Right ventricle myocardium superior (tissue), 1 donor: ENCODE measurements at places on chromosomes 13 and 19. TPM values are rescaled to one million over a fixed set of nuclear protein-coding genes. Genes with fewer than 3 reads are reported as not detected.

Gene KIR2DL1
- not detected for total RNA-seq

Gene DCT
- 0.22 TPM for total RNA-seq

Gene ELF1
- 33.9 TPM for total RNA-seq

DNA sequence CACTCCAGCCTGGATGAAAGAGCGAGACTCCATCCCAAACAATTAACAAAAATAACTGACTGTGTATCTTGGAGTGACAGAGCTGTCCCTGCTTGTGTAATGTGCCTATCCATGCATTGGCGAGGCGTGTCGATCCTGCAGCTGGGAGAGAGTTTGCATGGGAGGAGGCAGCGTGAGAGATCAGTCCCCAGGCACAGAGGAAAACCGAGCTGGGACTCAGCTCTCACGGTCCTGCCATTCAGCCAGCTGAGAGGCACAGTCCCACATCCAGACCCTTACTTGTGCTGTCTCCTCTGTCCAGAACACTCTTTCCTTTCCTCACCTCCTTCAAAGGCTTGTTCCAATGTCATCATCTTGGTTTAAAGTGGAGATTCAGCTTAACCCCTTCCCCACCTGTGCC, 11.9 kb upstream of the SULT2B1 start:
- DNase-seq = no peak

Gene ZNF792
- total RNA-seq = 3.3 TPM

GRCh38 chr13:25085125-25085742, 10.7 kb upstream of the PABPC3 start:
- DNase-seq = no peak

- no peak for DNase-seq
Measured at GRCh38 chr13:93477238-93477637, 250.6 kb downstream of the GPC6 start.

DNA sequence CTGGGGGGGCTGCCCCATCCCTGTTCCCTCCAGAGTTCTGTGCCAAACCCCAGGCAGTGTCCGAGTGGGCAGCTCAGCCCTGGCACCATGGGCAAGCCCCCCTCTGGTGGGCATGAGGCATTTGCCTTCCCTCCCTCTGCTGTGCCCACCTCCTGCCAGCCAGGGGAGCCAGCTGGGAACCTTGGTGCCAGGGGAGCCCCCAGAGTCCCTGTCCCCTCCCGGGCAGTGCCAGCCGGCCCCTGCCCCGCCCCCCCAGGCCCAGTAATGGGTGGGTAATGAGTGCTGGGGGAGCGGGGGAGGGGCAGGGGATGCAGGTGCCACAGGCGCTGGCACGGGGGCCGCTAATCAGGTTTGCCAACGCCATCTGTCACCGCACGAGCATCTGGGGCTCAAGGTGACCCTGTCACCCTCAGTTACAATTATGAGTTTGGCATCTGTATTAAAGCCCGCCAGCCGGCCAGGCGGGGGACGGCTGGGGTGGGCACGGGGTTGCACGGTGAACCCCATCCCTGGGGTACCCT, 5.9 kb downstream of the DAND5 start:
- no peak for DNase-seq

DNA sequence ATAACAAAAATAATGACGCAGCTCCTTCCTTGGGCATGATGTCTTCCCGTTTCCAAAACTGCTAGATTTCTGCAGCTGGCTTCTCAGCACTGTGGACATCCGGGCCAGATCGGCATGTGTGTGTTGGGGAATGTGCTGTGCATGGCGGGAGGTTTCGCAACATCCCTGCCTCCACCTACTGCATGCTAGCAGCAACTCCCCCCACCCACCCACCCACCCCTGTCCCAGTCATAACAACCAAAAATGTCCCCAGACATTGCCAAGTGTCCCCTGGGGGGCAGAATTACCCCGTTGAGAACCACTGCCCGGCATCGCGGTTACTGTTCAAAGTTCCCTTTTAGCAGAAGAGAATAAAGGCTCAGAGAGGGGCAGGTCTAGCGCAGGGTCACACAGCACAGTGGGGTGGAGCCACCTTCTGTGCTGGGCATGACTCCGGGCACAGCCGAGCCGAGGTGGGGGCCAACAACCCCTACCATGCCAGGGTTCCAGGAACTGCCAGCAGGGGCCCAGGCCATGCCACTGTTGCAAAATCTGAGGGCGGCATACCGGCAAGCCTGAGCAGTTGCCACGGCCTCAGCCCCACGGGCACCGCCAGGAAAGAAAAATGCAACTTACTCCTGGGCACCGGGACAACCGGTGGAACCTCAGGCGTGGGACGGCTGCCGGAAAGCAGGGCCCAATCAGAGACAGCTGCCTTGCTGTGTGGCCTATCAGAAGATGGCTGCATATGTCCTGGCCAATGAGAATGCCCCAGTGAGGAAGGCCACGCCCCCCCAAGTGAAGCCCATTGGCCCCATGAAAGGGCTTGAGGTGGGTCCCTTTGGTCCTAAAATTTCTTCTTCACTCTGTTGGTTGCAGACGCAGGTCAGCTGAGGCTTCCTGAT, 22.5 kb upstream of the NFIC start:
- peak; percentile 91 for DNase-seq

DNA sequence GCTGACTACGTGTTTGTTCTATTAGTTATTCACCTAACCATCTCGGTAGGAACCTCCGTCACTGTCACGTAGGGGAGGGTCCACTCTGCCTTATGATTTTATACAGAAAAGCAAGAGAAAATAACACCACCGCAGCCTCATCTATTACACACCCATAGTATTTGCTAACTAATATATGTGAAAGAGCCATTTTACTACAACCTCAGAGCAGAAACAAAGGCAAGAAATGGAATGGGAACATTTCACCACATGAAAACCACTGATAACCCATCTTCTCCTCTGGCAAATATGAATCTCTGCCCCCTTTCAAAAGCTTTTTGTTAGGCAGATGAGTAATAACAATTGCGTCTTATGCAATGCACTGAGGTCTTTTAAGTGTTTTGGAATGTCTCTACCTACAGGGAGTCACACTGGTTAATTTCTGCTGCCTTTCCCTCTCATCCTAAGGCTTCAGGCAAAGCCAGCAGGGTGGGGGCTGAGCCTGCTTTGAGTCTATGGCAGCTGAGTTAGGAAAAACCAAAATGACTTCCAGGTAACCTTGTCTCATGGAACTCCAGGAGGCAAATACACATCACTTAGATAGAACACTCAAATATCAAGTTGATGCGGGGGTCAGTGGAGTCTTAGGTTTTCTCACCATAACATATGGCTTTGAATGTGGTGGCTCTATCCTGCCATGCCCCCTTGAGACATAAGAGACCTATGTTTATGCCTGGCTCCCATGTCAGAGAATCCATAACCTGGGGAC, 15.0 kb downstream of the TSHZ3 start:
- DNase-seq = no peak

Gene CCDC169
- total RNA-seq = 0.08 TPM

Gene METTL21C
- total RNA-seq = not detected

GRCh38 chr19:35936738-35937268, 629 bp downstream of the LRFN3 start:
- no peak for DNase-seq

GRCh38 chr19:33780746-33781145, 15.9 kb upstream of the KCTD15 start:
- no peak for DNase-seq

Gene ATXN8OS
- not detected for total RNA-seq

Gene CRB3
- not detected for total RNA-seq

DNA sequence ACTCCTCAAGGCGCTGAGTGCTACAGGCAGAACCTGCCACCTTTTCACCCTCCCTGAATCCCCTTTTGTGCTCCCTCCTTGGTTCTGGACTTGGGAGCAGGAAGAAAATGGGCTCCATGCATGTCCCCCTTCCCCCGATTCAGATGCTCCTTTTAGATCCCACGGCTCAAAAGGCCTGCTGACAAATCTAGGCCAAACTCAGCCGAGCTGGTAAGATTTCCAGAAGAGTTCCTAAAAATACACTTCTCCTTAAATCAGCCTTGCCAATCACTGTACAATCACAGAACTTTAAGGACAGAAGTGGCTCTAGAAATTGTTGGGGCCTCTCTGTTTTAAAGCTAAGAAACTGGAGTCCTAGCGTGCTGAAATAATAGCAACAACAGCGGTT, 37.3 kb downstream of the MBNL2 start:
- DNase-seq = no peak

DNA sequence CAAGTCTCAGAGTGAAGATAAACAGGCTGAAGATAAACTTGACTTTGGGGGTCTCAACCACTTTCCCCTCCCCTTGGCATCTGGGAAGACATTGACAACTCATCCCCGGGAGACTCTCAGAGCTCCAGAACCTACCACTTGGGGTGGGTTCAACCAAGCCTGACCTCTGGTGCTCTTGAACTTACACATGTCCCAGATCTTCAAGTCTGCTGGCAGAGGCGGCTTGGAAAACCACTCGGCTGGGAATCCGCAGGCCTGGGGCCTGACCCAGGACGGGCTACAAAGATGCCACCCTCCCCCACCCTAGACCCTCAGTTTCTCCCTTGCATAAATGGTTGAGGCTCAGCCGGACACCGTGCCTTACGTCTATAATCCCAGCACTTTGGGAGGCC, 512 bp downstream of the LRRC8E start:
- no peak for DNase-seq

Gene CAPN12
- not detected for total RNA-seq

Gene LSR
- 4.5 TPM for total RNA-seq

DNA sequence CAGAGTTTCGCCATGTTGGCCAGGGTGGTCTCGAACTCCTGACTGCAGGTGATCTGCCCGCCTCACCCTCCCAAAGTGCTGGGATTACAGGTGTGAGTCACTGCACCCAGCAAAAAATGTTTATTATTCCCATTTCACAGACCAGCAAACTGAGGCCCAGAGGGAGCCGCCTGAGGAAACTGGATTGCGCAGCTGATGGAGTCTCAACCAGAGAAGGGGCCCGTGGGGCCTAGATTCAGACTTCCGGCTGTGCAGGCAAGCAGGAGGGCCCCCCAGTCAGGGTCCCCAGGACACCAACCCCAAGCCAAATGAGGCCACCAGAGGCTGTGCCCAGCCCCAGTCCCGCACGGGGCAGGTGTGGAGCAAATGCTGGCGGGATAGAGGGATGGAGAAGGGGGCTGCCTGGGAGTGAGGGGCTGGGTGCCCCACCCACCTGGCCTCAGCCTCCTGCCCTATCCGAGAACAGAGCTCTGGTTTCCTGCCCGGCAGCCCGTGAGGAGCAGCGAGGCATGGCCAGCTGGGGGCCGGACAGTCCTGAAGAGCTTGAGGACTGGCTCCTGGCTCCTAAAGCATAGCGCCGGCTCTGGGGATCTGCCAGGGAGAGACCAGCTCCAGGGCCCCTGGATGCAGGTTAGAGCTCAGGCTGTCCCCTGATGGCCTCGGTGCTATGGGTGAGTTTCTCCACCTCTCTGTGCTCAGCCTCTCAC, 22.0 kb downstream of the MISP start:
- DNase-seq = no peak

Gene LHB
- not detected for total RNA-seq

Gene LILRB3
- total RNA-seq = 3.6 TPM

Gene ZNF490
- total RNA-seq = 3.9 TPM

Gene CGB3
- not detected for total RNA-seq

- DNase-seq = no peak
Measured at GRCh38 chr13:59690857-59691500, 472.7 kb downstream of the DIAPH3 start.

DNA sequence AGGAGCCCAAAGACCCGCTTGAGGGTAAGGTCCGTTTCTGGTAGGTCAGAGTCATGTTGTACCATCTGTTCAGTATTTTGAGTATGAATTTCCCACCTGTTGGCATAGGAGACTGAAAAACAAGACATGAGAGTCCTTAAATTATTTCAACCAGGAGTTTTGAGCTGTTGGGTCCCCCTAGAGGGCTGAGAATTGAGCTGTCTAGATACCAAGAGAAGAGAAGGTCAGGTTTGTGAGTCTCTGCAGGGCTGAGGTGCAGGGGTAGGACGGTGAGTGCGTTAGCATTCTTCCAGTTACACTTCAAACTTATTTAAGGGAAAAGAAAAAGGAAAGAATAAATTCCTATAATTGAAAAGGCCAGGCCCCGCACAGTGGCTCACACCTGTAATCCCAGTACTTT, 5.0 kb downstream of the CBLC start:
- DNase-seq = no peak

Gene ZNF681
- 0.30 TPM for total RNA-seq

Gene KATNAL1
- 37.8 TPM for total RNA-seq

Gene C19orf53
- 88.1 TPM for total RNA-seq

- DNase-seq = peak; percentile 96
Measured at GRCh38 chr19:18020212-18021085, 12.5 kb downstream of the ARRDC2 start.

Gene C19orf12
- total RNA-seq = 59.9 TPM

Gene OCEL1
- 22.4 TPM for total RNA-seq

DNA sequence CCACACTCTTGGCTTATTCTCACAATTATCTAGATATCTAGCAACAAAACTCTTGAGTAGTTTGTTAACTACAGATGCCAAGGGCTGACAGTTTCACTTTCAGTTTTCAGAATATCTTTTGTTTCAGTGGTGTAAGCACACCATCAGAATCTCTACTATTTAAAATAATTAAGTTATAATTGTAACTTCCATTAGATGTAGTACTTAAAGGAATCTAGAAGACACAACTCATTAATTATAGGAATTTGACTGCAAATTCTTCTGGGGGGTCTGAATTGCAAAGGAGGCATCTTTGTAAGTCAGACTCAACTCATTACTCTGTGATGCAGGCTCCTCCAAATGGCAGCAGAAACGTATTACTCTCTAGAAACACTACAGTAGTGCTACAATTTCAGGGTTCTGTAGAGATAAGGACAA, 44.9 kb upstream of the USPL1 start:
- DNase-seq = no peak

- DNase-seq = no peak
Measured at GRCh38 chr13:89027694-89028306, 1356.6 kb downstream of the SLITRK5 start.

DNA sequence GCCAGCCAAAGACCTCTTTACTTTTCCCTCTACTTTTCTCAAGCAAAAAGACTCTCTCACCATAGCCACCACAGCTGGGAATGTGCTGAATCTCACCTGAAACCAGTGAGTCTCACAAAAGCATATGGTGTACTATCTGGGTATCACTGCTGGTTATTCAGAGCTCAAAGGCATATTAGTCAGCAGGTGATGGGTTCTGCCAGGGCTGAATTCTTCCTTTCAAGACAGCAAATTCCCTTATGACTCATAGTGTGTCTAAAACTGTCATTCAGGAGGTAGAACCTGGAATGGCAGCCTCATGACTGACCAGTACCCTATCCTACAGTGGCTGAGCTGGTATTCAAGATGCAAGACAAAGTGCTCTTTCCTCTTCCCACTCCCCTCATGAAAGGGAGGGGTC, 2859.1 kb downstream of the PCDH9 start:
- no peak for DNase-seq

DNA sequence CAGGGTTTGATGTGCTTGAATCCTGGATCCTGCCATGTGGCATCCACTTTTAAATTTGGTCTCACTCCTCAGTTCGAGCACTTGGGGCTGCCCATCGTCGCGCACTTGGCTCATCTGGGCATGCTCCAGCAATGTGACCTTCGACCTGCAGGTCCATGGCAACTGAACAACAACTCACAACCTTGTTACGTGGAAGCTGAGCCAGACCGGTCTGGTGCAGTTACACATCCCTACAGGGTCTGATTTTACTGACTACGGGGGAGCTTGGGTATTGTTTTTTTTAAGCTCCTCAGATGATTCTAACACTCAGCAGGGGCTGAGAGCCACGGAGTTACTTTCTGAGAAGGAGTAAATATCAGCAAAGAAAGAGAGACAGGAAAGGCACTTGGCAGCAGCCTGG, 769.6 kb downstream of the UQCRFS1 start:
- no peak for DNase-seq
